ENCODE measurements at places on chromosomes 6 and 20.

DNA sequence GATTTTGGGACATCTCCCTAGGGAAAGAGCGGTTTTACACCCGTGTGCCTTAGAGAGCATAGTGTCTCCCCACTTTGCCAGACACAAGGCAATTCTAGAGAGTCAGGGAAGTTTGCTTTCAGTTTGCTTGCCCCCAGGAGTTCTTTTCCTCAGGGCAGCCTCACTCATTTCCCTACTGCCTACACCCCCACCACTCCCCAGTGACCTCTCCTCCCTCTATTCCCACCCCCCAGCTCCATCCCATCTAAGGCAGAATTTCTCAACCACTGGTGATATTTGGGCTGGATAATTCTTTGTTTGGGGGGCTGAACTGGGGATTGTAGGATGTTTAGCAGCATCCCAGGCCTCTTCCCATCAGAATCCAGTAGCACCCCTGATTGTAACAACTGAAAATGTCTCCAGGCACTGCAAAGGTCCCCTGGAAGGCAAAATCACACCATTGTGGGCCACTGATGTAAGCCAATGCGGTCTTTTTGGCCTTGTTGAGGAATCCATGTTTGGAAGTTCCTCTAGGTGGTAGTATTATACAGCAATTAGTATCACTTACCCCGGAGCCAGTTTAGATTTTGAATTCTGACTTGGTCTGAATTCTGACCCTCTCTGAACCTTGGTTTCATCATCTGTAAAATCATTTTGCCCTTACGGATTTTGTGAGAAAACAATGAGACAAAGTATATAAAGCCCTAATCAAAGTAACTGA, 1.3 kb downstream of the EPPIN start:
- DNase-seq = peak; percentile 1

GRCh38 chr20:61220131-61220530, 31.9 kb upstream of the CDH4 start:
- no peak for DNase-seq

GRCh38 chr6:39923394-39923793, 10.9 kb downstream of the MOCS1 start:
- DNase-seq = no peak

DNA sequence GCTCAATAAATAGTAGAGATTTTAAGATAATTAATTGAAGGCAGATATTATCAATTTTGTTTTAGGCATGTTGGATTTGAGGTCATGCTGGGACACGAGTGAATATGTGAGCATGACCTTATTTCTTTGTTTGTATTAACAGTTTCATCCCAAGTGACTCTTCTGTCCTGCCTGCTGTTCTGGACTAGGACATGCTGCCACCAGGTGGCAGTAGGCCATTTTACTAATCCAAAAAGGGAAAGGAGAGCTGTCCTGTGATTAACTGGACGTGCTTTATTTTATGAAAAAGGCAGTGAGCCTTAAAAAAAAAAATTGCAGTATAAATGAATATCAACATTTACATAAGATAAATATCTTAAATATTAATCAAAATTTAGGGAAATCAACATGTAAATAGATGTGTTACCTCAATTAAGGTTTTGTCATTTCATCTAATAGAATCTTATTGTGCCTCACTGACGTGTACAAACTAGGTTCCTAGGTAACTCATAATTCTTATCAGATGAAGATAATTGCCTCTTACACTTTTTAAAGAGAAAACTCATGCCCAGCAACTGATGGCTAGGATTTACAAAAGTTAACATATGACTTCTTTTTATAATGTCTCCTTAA, 49.8 kb downstream of the FRK start:
- peak; percentile 39 for DNase-seq

GRCh38 chr20:34312024-34312460, 8.9 kb upstream of the AHCY start:
- DNase-seq = no peak

- no peak for DNase-seq
Measured at GRCh38 chr6:134391205-134391604, 73.3 kb upstream of the SGK1 start.

GRCh38 chr20:33709905-33710541, 10.1 kb downstream of the PXMP4 start:
- no peak for DNase-seq

GRCh38 chr6:39137245-39137644, 22.3 kb upstream of the SAYSD1 start:
- peak; percentile 6 for DNase-seq

DNA sequence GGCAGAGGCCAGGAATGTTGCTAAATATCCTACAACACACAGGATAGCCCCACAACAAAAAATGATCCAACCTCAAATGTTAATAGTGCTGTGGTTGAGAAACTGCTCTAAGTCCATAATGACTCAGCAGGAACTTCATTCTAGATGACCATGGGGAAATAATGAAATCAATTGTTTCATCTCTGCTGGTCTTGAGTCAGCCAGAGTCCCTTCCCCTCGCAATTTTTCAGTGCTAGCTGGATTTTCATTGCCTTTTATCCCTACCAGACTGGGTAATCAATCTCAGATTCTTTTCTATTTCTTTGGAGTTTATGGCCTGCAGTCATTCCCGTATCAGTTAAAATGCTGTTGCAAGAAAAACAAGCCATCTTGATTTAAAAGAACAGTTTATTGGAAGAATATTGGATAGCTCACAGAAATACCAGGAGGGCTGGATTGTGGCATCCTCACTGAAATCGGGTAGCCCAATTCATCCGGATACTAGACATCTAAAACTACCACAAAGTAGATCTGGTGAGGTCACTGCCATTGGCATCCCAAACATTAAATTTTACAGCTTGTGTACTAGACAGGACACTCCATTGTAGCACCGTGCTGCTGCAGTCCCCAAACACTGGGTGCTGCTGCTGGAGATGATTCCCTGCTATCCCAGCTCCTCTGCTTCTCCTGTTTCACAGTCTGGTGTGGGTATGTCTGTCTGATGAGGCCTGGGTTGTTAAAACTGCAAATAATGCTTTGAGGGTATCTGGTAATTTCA, 30.3 kb upstream of the POPDC3 start:
- DNase-seq = peak; percentile 33

DNA sequence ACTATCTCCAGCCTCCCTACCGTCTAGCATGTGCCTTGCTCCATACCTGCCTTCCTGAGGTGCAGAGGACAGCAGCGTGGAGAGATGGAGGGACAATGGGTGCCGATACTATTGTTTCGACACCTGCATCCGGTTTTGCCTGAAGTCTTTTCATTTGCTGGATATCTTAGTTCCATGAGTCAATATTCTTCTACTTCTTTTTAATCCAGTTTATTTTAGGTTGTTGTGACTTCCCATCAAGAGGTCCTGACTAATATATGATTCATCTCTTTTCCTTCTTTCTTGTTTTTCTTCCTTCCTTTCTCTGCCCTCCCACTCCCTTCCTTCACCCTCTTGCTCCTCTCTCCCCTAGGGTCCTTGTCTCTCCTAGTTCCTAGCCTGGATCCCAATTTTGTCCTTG, 91.4 kb downstream of the CDH26 start:
- no peak for DNase-seq

DNA sequence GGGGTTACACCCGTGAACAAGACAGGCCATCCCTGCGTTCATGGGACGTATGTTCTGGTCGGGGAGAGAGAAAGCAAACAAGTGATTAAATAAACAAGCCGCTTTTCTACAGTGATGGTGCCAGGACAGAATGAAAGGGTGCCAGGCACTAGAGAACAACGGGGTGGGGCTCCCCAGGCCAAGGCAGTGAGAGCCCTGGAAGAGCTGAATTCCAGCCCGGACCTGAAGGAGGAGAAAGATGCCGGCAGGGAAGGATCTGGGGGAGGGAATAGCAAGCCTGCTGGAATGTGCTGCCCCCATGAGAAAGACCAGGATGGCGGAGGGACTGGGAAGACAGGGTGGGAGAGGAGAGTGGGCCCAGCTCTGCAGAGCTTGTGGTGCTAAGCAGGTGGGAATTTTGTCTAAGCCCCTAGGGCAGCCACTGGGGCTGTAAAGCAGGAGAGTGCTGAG, 7.5 kb downstream of the SNAI1 start:
- DNase-seq = no peak

DNA sequence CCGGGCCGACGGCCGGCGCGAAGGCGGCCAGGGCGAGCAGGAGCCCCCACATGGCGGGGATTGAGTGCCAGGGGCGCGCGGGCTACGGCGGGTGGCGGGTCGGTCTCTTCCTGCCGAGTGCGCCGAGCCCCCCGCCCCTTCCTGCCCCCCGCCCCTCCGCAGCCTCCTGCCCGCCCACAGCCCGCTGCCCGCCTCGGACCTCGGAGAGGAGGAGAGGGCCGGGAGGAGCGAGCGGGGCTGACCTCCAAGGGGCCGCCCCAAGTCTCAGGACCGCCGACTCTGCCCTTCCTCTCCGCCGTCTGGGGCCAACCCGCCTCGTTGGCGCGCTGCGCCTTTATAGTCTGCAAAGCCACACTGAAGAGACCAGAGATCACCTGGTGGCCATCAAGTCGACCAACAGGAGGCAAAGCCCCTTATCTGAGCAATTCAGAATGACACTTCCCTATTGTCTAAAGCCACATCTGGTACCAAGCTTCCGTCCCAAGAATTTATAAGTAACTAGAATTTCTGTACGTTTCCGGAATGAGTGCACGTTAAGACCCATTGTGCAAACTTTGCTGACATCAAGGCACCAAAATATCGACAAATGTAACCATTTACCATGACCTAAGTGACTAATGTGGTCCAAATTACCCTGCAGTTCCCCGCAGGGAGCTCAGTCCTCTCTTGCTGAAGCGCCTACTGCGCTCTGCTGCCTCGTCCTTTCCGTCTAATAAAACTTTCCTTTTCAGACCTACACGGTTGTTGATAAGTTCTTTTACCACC, at the start of gene CPXM1:
CPXM1 (minus strand) TSS at position 107 of the 765 bp plus-strand sequence; CDS start at position 52, 55 bp downstream.
- DNase-seq = no peak

DNA sequence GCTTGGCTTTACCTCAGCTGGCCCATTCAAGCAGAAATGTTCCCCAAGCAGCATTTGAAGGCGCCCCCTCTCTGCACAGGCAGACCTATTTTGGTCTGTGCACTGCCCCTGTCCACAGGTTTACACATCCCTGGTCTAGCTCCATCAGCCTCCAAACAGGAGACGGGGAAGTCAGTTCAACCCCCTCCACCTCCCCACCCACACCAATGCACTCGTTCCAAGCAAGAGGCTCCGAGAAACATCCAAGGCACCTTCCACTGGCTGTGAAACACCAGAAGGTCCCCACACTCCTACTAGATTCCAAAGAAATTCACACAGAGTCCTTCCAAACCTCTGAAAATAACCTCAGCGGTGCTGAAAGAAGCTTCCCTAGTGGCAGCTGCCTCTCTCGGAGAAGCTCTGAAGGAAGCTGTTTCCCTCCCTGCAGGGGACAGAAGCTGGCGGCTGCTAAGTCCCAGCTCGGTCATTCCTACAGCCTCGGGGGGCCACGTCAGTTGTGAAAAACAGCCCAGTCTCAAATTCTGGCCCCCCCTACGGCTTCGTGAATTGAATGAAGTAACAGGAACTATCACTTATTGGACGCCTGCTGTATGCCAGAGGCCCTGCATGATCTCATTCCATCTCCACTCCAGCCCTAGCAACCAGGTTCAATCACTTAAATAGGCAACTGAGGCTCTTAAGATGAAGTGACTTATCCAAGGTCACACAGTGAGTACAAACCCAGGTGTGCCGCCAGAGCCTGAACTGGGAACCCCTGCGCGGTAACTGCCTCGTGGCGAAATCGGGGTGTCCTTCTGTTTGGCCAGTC, 815 bp downstream of the SPATA2 start:
- no peak for DNase-seq

GRCh38 chr6:69888482-69889233, 22.3 kb downstream of the COL19A1 start:
- DNase-seq = no peak

DNA sequence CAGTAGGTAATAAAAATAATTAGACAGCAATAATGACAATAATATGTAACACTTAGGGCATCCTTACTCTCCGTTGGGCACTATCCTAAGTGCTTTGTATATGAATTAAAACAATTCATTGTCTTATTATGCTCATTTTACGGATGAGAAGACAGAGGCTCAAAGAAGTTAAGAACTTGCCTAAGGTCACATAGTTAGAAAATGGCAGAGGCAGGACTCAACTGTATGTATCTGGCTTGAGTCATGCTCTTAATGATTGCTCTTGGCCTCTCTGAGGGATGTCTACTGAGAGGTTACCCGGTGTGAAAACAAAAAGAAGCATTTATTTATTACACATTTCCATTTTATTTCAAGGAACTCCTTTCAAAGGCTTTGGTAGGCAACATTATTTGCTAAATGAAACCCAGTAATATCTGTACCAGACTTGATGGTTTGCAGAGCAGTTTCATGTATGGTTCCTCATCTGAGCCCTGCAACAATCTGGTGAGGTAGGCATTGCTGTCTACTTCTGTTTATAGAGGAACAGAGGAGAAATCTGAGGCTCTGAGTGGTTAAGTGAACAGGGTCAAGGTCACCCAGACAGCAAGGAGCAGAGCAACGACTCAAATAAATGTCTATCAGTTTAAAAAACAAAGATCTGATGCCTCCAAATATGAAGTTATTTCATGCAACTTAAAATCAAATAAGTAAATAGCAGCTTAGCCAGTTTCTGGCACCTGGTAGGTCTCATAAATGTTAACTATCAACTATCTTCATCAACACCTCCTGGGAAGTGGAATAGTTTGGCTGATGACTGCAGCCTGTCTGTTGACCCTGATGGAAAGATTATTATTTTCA, 4.2 kb upstream of the PARD6B start:
- no peak for DNase-seq

GRCh38 chr6:93079061-93079460, 340.3 kb downstream of the EPHA7 start:
- DNase-seq = no peak

GRCh38 chr20:62604796-62605195, 37.5 kb upstream of the SLCO4A1 start:
- no peak for DNase-seq

- no peak for DNase-seq
Measured at GRCh38 chr20:24669701-24670100, 200.3 kb downstream of the SYNDIG1 start.

GRCh38 chr20:46583411-46584214, 33.2 kb upstream of the OCSTAMP start:
- no peak for DNase-seq

GRCh38 chr20:32127347-32127746, 17.8 kb downstream of the TM9SF4 start:
- no peak for DNase-seq

DNA sequence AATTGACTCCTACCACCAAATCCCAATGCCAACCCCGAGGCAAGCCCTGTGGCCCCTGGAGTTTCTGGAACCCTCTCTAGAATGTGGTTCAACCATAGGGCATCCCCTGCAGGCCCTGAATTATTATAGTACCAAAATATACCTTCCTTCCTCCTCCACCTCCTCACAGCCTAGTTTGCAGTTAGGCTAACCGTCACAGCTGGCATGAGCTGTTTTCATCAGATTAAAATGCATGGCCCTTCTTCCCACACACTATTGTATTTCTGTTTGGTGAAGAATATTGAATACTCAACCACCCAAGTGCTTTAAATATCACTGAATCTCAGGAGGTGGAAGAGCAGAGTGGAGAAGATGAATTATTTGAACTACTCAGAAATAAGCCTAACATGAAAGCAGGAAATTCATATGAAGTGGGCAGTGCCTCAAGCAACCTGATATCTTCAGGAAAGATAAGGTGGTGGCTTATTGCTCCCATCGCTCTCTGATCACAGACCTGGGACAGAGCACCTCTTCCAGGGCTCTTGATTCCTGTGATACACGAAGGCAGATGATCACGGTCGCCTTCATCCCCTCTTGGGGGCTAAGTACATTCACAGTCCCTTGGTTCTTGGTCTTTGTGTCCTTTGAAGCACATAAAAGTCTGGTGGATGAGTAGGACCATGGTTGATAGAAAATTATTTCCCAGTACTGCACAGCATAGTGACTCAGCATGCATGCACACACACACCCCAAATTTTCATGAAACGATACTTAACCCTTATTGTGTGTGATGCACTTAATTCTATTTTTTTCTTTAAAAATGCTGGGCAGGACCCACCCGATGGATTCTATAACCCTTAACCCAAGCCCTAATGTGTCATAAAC, 90.9 kb downstream of the PSMG4 start:
- no peak for DNase-seq

Data from AG04450 (cell line).